CD4-positive, alpha-beta T cell treated with Interleukin-4 for 4 hours (primary cell): ENCODE measurements at places on chromosomes 7 and 10.

DNA sequence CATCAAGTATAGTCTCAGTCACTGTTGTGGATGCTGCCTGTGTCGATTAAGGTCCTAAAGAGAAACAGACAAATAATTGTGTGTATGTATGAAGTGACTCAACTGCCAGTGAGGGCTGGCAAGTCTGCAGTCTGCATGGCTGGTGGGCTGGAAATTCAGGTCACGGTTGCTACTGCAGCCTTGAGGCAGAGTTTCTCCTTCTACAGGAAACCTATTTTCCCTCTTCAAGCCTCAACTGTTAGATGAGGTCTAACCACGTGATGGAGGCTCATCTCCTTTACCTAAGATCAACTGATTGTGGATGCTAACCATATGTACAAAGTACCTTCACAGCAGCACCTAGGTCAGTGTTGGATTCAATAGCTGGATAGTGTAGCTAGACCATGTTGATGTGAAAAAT is 29.9 kb downstream of the MBL2 start:
- no peak for DNase-seq

DNA sequence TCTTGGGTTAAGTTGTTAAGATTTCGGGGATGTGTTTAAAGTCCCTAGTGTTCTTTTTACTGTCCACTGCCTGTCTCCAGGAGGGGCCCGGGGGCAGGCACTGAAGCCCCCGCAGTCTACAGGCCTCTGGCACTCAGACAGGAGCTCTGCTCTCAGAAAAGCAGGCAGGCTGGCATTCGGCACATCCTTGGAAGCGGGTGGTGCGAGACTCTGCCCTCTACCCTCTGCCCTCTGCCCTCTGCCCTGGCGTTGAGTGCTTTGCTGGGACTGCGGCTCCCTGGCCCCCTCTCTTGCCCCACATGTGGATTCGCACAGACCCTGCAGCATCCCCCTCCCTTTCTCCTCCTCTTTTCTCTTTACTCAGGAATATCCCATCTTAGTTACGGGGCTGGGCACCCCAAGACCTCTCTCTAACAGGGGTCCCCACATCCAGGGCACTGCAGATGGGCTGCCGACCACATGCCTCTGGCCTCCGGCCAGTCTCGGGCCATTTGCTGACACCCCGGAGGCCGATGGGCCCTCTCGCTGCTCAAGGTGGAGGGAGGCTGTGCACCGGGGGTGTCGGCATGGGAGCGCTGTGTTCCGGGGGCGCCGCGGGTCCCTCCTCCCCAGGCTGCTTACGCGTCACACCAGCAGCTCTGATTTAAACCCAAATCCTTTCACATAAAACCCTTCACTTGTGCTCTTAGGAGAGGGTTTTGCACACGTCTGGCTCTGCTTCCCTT is 479.9 kb downstream of the DNAJB6 start:
- DNase-seq, result no peak

- DNase-seq, result no peak
Observed at GRCh38 chr10:44974082-44974627, 4.5 kb downstream of the DEPP1 start.

DNA sequence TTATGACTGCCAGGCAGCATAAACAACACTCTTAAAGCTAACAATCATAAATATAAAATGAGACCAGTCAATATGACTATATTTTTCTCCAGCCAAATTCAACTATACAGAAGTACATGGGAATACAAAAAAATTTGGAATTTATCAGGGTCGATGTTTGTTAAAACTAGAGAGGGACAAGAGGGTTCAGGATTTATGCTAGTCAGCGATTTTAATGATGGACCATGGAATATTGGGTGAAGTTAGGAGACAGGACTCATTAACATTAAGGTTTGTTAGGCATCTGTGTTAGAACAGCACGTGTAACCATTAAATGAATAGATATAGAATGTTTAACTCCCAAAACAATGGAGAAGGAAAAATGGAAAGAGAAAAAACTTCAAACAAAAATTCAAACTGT is 146.2 kb downstream of the SEM1 start:
- no peak for DNase-seq

DNA sequence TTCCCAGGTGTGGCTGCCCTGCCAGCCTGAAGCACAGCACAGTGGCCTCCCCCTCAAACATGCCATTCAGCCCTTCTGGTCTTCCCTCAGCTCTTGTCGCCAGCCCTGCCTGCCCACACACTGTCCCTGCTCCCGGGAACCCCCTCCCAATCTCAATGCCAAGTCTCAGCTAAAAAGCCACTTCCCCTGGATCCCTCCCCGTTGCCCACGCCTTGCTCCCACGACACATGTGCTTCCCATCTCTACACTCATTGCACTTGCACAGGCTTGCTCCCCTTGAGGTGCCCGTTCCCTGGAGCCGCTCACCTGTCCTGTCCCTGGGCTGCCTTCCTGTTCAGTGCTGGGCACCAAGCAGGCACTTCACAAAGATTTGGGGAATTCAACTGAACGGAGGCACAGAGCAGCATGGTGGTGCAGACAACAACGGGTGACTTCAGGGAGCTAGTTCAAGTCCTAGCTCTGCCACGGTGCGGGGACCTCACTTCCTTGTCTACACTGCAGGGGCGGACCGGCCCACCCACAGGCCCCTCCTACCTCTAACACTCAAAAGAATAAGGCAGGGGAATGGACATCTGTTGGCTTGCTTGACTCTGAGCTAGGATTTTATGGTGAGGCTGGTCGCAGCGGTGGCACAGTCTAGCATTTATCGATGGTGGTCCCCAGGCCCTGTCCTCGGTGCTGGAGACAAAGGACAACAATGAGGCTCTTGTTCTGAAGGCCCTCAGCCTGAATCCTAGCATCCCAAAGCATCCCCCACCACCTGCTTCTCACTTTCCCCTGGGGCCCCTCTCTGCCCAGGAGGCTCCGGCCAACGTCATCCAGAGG is 18.4 kb downstream of the RGS10 start:
- DNase-seq, result no peak

DNA sequence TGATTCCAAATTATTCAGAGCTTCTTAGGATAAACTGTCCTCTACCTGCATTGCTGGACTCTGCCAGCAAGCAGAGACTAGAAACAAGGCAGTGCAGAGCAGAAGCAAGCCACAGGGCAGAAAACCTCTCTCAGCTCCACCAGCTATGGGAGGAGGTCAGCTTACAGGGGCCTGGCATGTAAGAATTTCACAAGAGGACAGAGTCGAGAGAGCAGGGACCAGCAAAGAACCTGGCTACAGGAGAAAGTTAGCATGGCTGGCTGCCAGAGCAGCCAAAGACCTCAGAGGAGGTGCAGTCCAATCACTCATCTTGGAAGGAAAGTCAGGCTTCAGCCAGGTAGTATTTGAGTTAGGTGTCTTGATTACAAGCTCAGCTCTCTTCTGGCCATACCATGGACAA is 62.9 kb downstream of the ENO4 start:
- DNase-seq, result no peak

GRCh38 chr10:98258683-98259454 is 9.1 kb downstream of the LOXL4 start:
- no peak for DNase-seq

- DNase-seq, result no peak
Observed at GRCh38 chr10:31949266-31949665, 20.6 kb upstream of the ARHGAP12 start.

DNA sequence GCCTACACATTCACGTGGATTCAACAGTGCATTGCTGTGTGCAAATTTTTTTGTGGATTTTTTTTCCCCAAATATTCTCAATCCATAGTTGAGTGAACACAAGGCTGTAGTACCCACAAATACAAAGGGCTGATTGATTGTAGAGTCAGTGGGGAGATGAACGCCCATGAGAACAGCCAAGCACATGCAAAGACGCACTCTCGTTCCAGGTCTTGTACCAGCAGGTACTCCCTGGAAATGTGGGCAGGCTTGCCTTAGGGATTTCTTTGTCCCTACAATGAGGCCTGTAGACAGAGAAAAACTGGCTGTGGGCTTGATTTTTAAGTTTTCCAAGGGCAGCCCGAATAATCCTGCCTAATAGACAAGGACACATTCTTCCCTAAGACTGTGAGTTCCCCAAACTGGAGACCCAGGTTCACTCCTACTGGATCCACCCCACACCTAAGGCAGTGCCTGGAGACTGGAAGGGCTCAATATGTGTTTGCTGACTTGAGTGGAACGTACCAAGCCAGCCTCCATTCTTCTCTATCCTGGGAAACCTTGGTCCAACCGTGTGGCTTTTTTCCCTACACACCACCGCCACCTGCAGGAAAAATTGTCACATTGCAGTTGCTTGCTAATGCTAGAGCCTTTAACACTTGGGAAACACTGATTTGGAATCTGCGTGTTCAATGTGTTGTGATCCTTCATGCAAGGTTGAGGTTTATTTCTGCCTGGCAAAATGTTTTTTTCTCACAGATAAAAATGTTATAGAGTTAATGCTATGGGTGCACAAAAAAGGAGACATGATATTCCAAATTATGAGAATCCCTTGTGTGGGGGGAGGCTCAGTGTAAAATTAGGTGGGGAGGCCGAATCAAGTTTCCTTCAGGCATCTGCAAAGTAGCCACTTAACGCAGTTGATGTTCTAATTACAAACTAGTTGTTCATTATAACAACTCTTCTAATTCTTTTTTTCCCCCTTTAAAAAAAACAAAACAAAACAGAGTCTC is 49.3 kb downstream of the PPP1R17 start:
- DNase-seq, result no peak

DNA sequence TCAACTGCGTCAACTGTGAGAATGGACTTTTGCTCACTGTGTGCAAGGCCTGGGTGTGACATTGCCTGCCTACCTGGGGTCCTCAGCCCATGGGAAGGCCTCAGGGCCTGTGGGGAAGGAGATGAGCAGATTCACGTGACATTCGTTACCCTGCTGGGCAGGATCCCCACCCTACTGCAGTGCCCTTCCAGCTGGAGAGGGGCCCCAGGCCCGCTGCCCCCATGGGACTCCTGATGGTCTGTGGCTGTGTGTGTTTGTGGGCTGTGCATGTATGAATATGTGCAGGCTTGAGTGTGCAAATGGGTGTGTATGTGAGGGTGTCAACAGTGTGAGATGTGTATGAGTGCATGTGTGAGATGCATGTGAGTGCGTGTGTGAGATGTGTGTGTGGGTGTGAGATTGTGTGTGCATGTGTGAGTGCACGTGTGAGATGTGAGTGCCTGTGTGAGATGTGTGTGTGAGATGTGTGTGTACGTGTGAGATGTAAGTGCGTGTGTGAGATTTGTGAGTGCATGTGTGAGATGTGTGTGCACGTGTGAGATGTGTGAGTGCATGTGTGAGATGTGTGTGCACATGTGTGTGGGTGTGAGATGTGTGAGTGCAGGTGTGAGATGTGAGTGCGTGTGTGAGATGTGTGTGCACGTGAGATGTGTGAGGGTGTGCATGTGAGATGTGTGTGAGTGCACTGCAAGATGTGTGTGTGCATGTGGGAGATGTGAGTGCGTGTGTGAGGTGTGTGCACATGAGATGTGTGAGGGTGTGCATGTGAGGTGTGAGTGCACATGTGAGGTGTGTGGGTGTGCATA is 29.7 kb downstream of the PPIF start:
- DNase-seq, result no peak

DNA sequence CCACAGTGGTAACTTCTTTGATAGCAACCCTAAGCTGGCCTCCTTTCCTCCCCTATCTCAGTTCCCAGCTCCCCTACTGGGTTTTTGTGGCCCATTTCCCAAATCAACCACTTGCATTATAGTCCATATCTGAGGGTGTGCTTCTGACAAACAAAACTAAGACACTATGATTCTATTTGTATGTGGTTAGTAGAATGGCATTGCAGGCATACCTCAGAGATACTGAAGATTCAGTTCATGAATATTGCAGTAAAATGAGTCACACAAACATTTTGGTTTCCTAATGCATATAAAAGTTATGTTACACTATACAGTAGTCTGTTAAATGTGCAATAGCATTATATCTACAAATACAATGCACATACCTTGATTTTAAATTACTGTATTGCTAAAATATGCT is 15.4 kb upstream of the TMEM243 start:
- DNase-seq, result no peak

DNA sequence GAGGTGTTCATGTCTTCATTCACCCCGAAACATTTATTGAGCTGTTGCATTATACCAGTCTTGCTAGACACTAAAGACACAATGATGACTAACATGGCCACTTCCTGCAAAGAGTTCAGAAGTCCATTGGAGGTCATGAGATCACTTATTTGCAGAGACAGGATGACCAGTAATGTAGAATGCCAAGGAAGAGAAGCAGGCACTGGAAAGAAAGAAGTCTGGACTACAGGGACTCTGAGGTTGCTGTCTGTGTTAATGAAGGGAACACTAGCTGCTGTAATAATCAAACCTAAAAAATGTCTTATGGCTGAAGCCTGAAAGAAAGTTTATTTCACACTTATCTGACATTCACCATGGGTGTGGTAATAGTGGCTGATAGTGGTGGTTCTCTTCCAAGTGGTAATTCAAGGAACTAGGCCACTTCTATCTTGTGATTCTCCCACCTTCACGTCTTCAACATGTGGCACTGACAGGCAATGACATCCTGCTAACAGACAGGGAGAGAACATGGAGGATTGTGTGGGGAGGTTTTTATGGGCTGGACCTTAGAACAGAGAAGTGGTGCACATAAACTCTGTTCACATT is 89.2 kb upstream of the MKLN1 start:
- DNase-seq, result peak; percentile 45

- DNase-seq, result no peak
Observed at GRCh38 chr10:75303045-75303777, 67.5 kb upstream of the COMTD1 start.

GRCh38 chr10:102106998-102107397 is 13.2 kb downstream of the LDB1 start:
- DNase-seq, result no peak

GRCh38 chr10:3775696-3776551 is 9.1 kb downstream of the KLF6 start:
- peak; percentile 41 for DNase-seq

- no peak for DNase-seq
Observed at GRCh38 chr10:77456414-77456813, 181.2 kb downstream of the KCNMA1 start.

GRCh38 chr7:94183289-94183749 is 179.2 kb upstream of the BET1 start:
- DNase-seq, result no peak

GRCh38 chr7:66737667-66738066 is 2.9 kb upstream of the RABGEF1 start:
- no peak for DNase-seq

- DNase-seq, result no peak
Observed at GRCh38 chr7:85508642-85509410, 322.0 kb upstream of the SEMA3D start.

DNA sequence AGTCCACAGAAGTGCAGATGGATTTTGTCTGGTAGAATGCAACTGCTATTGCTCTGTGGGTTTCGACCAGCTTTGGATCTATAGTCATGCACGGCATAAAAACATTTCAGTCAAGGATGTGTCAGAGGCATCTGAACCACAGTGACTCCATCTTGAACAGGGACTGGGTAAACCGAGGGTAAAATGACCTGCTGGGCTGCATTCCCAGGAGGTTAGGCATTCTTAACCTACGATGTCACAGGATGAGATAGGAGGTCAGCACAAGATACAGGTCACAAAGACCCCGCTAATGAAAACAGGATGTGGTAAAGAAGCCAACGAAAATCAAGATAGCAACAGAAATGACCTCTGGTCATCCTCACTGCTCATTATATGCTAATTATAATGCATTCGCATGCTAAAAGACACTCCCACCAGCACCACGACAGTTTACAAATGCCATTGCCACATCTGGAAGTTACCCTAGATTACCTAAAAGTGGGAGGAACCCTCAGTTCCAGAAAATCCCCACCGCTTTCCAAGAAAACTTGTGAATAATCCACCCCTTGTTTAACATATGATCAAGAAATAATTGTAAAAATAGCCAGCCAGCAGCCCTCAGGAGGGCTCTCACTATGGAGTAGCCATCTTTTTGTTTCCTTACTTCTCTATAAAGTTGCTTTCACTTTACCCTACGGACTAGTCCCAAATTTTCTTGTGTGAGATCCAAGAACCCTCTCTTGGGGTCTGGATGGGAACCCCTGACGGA is 50.7 kb upstream of the CPXM2 start:
- DNase-seq, result no peak
